Suppressor macrophage treated with lipopolysaccharide for 1 hour (primary cell): ENCODE measurements at places on chromosomes 3 and 15.

DNA sequence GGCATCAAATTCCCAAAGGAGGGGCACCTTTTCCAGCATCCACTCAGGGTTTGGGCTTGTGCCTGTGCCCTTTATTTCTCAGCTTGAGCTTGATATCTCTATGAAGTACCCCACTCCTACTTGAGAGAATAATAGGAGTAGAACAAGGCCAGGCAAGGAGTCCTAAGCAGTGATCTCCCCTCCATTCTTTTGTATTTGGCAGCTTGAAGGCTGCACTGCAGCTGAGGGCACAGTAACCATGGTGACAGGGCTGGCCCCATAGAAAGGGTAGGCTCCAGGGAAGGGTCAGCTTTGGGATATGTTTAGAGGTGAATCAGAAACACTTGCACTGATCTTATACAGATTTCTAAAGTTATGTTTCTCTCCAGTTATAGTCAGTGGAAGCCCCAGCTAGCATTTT, 145.4 kb upstream of the SLC24A5 start:
- DNase-seq: no peak

GRCh38 chr3:40869013-40869412, 330.3 kb upstream of the CTNNB1 start:
- no peak for DNase-seq

GRCh38 chr15:61640756-61641155, 411.7 kb upstream of the RORA start:
- DNase-seq: no peak

DNA sequence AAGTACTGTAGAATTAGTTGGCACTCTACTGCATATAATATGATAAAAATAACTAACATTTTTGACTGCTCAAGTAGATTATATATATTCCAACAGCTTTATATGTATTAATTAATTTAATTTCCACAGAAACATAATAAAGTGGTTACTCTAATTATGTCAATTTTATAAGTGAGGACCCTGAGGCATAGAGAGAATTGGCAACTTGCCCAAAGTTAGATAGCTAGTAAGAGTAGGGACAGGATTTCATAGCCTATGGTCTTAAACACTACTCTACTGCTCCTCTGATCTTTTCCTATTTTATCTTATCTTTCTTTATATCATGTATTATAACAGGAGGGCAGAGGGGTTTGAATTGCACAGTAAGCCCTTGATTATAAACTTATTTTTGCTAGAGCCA, 418.7 kb upstream of the SGO1 start:
- DNase-seq: no peak

- DNase-seq: peak; percentile 70
Observed at GRCh38 chr15:91049378-91050127, 27.2 kb upstream of the VPS33B start.

GRCh38 chr3:42159706-42160472, 68.7 kb downstream of the TRAK1 start:
- peak; percentile 35 for DNase-seq

DNA sequence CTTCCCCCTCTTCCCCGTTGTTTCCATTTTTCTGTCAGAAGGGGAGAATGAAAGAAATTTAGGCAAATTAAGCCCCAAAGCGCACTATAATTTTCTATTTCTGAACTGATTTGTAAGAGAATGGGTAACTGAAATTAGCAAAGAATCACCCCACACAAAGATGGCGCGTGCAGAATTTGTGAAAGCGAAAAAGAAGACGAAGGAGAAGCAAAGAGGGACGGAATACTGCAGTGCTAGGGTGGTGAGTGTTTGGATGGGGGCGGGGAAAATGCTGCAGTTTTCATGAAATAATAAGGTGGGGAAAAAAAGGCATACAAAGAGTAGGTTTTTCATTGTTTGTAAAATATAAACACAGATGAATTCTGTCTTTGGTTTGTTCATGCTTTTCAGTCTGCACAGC, 4.6 kb upstream of the CTNNB1 start:
- DNase-seq: no peak

DNA sequence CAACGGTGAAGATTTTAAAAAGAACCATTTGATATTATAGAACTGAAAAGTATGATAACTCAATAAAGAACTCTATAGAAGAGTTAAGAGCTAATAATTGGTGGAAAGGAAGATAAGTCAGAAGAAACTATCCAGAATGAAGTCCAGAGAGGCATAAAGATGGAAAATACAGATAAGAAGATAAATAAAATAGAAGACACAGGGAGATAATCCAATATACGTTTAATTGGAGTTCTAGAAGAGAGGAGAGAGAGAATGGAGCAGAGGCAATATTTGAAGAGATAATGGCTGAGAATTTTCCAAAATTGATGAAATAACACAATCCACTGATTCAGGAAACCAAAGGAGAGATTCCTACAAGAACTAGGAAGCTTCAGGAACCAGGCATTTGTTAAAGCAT, 49.8 kb upstream of the EPHB3 start:
- no peak for DNase-seq

DNA sequence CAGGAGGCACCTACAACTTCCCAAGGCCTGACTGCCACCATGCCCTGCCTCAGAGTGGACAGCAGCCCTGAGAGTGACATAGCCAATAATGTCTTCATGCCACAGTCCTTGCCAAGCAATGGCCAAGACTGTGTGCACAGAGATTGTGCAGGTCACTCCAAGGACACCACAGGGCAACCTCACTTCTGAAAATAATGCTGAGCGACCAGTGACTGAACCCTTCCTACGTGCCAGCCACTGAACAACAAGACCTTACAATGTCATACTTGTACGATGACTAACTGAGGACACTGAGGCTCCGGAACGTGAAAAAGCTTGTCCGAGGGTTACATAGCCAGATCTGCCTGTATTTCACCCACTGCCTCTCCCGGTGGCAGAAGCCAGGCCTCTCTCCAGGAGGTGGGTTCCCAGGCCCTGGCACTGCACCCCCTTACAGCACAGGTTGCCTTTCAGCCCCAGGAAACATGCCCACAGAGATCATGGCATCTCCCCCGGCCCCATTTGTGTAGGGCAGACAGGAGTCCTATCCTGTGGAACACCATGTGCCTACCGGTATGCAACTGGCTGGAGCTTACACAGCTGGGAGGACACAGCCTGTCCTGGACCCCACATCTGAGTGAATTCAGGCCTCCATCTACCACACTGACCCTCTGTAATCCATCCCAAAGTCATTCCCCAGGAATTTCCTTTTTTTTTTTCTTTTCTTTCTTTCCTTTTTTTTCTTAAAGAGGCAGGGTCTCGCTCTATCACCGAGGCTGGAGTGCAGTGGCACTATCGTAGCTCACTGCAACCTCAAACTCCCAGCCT, 72.3 kb downstream of the SLC12A8 start:
- DNase-seq: no peak

GRCh38 chr3:188946351-188947240, 225.2 kb upstream of the TPRG1 start:
- DNase-seq: peak; percentile 69

GRCh38 chr3:177606891-177607290, 409.6 kb upstream of the TBL1XR1 start:
- no peak for DNase-seq

DNA sequence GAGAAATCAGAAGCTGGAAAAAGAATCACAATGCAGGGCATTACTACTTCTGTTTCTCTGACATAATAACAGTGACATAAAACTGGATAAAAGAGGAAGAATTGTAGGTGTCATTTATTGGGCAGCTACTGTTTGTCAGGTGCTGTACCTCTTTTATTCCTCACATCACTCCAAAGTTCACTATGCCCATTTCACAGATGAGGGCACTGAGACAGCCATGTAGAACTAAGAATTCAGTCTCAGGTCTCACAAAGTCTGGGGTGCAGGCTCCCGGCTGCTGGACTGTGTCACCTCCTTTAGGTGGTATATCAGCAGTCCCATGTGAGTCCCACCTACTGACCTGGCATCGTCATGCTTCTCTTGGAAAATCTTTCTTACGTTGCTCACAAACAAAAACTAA, 20.8 kb downstream of the TMEM212 start:
- DNase-seq: no peak

DNA sequence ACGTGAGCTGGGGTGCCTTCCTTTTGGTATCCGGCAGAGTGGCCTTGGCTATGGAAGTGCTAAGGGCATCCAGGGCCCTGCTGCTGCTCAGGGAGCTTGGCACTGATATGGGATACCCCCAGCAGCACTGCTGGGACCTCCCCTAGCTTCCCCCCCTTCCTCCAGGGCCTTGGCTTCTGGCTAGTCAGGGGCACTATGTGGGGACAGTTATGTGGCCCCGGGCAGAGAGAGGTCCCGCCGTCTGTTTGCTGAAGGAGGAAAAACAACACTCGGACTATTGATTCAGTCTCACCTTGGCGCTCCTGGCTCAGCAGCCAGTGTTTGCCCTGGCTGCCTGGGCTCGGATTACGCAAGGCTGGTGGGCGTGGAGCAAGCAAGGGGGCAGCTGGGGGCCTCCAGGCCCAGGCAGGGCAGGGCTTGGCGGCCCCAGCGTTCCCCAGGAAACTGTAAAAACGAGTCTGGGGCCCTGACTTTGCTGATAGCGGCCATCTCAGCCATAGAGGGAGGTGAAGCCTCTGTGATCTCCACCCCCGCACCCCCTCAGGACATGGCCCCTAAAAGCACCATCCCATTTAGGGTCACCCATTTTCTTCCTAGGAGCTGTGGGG, 5.7 kb downstream of the FURIN start:
- DNase-seq: no peak

- no peak for DNase-seq
Observed at GRCh38 chr3:28781053-28781452, 432.4 kb upstream of the AZI2 start.

DNA sequence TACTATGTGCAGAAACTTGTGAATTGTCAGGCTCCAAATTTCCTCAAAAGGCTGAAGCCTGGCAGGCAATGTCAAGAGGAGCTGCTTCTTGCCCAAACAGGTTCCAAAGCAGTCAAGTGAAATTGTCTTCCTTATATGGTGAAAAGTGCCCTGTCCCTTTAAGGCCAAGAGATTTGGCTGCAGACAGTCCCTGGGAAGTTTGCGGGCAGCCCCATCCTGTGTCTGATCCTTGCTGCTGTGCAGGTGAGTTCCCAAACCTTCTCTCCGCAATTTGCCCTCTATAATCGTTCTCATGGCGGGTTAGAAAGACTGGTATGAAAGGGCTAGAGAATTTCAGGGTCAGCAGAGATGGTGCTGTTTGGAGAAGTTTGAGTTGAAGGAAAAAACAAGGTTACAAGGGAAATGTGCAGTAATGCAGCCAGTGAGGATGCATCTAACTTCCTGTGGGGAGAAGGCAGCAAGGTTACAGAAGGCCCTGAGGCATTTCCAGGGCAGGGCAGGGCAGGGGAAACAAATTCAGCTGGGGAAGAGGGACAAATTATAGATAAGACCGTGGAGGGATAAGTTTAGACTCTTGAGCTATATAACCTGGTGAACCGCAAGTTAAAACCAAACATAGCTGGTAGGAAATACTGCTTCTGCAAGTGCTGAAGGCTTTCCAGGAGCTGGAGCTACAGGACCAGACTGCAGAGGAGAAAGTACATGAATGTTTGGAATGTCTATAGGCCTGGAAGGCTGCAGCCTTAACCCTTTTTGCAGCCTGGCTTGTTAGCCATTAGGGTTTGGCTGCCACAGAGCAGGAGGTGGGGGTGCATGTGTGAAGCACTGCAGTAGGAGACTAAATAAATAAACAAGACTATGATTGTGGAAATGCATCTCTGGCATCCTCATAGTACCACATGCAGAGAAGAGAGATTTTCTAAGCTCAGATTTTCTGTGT, 256.2 kb upstream of the IL12A start:
- no peak for DNase-seq

DNA sequence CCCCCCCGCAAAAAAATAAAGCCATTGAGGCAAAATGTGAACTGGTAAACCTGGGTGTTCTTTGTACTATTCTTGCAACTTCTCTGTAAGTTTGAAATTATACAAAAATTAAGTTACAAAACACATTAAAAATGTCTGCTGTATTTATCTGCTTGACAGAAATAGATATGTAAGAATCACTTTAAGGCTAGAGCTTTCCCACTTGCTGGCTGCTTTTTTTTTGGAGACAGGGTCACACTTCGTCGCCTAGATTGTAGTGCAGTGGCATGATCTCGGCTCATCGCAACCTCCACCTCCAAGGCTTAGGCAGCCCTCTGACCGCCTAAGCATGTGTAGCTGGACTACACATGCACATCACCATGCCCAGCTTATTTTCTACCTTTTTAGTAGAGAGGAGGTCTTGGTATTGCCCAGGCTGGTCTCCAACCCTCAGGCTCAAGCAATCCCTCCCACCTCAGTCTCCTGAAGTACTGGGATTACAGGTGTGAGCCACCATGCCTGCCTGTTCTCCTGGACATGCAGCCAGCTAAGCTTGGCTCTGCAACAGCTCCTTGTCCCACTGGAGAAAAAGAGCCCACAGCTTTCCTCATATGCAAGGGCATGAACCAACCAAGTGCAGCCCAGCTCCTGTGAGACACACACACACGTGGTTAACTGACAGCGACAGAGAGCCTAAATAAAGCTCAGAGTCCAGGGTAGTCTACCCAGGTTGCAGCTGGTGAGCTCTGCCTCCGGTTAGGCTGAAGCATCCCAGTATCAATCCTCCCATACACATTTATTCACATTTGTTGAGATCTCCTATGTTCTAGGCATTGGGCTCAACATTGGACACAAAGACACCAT, 4.5 kb downstream of the RPS17 start:
- no peak for DNase-seq

- no peak for DNase-seq
Observed at GRCh38 chr3:123705488-123706285, 120.8 kb upstream of the HACD2 start.

DNA sequence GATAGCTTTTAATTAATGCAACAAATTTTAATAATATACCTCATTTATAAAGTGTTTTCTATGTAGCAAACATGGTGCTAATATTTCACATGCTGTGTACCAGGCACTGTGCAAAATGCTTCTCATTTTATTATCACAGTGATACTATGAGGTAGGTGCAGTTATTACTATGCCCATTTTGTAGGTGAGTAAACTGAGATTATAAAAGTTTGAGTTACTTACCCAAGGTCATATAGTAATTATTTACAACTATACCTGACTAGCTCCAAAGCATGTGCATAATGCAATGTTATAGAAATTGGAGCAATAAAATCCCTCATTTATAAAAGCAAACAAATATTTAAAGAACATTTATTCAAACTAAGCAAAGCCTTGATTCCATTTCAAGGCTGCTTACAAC, 54.5 kb upstream of the DCBLD2 start:
- DNase-seq: no peak

DNA sequence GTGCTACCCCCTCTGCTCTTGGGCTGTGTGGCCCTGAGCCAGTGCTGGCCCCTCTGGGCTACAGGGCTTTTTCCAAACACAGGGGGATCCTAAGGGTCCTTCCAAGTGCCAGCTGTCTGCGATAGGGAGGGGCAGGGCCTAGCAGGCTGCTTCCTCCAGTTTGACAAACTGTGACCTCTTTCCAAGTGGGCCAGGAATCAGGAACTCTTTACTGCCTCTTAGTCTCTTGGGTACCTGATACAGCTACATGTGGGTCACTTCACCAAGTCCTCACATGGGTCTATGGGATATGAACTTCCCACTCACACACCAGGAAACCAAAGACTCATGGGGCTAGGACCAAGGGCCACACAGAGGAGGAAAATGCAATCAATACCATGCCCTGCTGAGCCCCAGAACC, 25.4 kb downstream of the SEC61A1 start:
- no peak for DNase-seq

DNA sequence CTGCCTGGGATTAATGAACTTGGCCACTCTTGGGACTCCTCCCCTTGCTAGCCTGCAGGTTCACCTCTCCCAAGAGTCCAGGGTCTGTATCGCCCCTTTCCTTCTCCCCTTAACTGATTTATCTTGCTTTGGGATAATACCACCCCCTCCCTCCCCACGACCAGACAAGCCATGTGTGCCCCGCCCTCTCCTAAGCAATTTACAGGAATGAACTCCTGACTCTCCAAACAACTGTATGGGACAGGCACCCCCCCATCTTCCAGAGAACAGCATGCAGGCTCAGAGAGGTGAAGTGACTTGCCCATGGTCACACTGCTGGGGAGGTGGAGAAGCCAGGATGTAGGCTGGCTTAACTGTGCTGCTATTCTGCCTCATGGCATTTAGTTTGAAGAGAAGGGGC, 46.8 kb downstream of the RGMA start:
- DNase-seq: no peak
